Stimulated activated CD8-positive, alpha-beta memory T cell treated with anti-CD3 and anti-CD28 coated beads, Interleukin-7, amount 100 ng/mL, for 1 hour (primary cell): ENCODE measurements at places on chromosomes 1 and 21.

DNA sequence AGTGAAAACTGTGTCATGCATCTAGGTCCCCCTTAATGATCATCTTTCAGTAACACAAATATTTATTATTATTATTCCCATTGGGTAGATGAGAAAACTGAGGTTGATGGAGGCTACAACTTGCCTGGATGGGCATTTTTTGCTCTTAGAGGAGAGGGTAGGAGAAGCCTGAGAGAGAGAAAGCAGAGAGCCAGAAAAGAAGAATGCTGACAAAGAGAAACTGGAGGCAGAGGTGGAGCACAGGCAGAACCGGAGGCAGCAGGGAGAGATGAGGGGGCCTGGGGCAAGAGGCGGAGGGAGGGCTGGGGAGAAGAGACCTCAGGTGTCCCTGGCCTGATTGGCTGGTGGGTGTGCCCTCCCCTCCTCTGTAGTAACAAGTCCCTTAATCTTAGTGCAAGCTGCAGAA lies 4.1 kb downstream of the BLACAT1 start:
- no peak for DNase-seq

DNA sequence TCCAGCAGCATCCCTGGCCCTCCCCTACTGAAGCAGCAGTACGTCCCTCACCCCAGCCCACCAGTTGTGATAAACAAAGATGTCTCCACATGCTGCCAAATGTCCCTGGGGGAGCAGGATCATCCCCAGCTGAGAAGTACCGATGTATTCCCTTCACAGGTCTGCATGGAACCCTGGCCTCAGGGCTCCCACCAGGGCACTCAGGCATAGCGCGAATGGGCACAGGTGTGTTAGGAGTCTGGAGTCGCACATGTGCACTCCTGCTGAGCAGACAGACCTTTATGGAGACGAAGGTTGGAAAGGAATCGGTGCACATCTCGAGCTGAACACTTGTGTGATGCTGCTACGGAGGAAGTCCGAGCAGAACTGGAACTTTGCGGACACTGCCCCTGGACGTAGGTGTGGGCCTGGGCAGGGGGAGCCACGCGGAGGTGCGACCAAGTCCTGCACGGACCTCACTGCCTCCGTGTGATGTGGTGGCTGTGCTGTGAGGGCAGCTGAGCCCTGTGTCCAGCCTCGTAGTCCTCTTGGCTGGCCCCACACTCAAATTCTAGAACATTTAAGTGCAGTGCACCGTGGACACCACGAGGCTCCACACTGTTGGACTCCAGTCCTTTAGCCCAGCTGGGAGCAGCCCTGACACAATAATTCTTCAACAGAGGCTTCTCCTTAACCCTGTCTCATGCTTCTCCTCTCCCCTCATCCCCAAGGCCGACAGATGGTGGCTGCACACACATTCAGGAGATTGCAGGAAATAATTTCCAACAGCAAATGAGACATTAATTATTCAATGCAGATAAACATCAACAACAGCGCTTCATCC lies 43.4 kb downstream of the RSPH1 start:
- no peak for DNase-seq

GRCh38 chr1:67814121-67814772 lies 19.0 kb downstream of the GNG12 start:
- no peak for DNase-seq

DNA sequence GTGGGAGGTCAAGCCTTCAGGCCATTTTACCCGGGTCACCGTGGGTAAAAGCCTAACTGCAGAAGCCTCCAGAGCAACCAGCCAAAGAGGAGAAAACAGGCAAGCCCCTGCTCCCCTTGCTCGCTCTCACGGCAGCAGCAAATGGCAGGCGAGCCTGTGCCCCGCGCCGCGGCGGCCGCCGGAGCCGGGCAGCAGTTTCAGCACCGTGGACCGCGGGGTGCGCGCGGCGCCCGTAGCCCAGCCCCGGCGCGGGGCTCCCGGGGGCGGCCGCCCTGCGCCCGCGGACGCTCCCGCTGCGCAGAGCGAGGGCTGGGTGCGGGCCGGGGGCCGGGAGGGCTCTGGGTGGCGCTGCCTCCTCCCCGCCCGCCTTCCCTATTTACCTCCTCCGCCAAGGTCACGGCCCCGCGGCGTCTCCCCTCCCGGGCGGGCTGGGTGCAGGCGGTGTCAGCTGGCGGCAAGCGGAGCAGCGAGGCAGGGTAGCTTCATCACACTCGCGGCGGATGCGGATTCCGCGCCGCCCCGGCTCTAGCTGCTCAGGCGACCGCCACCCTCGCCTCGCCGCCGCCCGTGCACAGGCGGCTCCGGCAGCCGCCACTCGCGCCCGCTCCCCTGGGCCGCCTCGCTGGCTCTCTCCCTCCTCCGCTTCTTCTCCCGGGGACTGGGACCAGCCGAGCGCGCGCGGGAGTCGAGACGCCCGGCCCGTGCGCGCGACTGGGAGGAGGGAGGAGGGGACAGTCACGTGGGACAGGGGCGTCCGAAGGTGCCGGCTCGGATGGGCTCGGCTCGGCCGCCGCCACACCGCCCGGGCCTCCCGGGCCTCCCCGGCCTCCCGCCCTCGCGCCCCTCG lies at the start of gene RGS7:
RGS7 (minus strand) TSS at position 687 of the 847 bp plus-strand sequence.
- DNase-seq = no peak

DNA sequence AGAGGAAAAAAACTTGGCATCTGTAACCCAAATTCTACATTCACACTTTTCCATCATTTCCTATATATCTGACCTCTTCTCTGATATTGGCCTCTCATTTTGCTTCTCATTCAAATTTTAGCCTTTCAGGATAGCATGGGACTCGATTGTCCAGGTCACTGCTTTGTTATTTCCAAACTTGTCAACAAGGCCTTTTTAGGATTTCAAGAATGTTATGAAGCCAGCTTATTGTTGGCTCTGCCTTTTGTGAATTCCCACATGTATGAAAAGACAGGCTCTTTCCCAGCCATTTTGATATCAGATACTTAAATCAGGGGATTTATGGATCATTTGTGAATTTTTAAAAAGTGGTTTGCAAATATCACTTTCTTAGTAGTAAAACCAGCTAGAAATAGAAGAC lies 663.5 kb downstream of the NCAM2 start:
- no peak for DNase-seq

- no peak for DNase-seq
Observed at GRCh38 chr1:184356891-184357290, 29.9 kb upstream of the C1orf21 start.

- DNase-seq = no peak
Observed at GRCh38 chr1:205944525-205944924, 1.3 kb upstream of the SLC26A9 start.

GRCh38 chr1:55015123-55015522 lies 16.4 kb downstream of the BSND start:
- DNase-seq = no peak

DNA sequence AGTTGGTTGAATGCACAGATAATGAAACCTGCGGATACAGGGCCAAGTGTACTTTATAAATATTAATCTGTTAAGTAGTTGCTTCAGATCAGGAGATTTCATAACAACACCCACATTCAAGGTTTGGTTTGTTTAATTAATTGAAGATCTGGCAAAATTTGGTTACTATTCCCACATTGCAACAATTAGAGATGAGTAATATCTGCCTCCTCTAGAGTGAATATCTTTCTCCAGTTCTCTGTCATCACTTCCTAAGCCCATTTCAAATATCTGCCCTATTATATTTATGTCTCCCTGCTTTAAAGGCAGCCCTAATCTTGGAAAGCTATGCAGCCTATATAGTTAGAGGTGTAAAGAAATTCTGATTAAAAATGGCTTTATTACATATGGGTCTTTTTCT lies 61.4 kb downstream of the PPP2R5A start:
- DNase-seq = no peak

DNA sequence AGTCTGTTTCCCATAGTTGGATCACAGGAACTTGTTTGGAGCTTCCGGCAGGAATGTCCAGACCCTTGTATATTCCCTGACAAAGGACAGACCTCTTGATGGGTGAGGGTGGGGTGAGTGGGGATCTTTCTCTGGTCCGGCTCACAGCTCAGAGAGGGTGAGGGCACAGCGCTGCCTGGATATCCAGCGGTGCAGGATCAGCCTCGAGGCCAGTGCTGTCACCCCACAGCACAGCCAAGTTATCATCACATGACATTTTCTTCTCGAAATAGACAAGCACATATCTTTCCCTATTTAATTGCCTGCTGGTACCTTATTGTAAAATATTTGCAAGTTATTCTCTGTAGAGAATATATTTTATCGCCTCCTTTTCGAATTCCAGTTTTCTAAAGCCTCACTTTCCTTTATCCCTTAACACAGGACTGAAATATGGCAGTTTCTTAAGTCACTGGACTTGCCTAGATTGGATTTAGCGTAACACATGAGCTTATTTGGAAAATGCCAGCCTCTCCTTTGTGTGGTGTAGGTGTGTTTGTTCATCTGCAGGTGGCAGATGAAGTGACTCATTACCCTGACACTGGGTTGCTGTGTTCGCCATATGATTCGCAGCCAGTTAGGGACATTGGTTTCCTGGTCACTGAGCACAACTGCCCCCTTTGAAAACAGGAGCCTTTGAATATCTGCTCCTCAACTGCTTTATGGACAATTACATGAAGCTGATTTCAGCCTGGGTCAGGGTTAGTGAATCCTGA lies 21.4 kb downstream of the CLIC6 start:
- no peak for DNase-seq

DNA sequence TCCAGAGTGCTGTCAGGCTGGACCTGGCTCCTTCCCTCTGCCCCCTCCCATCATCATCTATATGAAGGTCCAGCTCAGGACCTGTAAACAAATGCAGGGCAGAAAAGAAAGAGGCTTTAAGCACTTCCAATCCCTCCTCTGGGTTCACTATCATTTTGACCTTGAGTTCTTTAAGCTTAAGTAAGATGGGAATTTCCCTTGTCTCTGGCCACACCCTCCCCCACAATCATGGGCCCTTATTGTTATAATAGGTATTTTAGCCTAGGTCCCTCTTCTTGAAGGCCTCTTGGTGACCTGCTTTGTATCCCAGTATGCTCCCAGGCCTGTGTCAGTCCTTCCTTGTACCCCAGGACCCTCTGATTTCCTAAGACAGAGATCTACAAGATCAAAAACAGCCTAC lies 45.1 kb upstream of the EPS15 start:
- DNase-seq = no peak

GRCh38 chr1:110584045-110584444 lies 22.1 kb downstream of the KCNA2 start:
- no peak for DNase-seq
